Kidney epithelial cell (primary cell): ENCODE measurements at places on chromosomes 3 and 15.

DNA sequence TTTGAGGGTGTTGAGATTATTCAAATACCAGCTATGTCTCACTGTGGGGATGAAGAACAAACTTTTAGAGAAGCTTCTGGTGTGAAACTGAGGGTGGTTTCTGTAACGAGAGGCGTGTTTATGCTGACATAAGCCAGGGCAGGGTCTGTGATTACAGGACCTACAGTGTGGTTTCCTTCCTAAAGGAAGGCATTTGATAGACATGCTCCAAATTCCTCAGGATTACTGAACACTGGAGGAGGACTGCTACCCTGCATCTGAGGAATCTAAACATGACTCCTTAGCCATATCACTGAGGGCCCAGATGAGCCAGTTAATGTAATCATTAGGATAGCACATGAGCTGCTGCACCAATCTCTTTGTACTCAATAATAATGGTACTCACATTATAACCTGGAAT lies 328.4 kb upstream of the UMPS start:
- peak; percentile 81 for DNase-seq

DNA sequence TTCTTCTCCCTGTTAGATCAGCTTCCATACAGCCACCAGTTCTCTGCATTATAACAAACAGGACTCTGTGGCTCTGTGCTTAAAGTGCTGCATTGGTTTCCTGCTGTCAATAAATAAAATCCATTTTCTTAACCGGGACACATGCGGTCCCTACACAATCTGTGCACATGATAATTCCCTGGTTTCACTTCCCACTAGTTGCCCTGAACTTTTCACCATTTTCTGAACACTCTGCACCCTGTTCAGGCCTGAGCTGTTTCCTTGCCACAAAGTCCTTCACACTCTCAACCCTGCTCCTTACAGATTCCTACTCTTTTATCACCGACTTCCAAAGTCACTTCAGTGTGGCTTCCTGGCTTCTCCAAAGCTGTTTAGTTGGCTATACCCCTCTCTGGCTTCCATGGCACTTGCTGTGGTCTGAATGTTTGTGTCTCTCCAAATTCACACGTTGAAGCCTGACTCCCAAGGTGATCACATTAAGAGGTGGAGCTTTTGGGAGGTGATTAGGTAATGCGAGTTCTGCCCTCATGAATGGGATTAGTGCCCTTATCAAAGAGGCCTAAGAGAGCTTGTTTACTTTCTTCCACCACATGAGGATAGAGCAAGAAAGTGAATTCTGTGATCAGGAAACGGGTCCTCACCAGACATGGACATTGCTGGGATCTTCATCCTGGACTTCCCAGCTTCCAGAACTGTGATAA lies 233.4 kb downstream of the CHST2 start:
- no peak for DNase-seq

GRCh38 chr3:12984023-12984823 lies 89.0 kb downstream of the IQSEC1 start:
- DNase-seq: no peak

- DNase-seq: no peak
Observed at GRCh38 chr3:180617049-180617448, 15.1 kb downstream of the TTC14 start.

DNA sequence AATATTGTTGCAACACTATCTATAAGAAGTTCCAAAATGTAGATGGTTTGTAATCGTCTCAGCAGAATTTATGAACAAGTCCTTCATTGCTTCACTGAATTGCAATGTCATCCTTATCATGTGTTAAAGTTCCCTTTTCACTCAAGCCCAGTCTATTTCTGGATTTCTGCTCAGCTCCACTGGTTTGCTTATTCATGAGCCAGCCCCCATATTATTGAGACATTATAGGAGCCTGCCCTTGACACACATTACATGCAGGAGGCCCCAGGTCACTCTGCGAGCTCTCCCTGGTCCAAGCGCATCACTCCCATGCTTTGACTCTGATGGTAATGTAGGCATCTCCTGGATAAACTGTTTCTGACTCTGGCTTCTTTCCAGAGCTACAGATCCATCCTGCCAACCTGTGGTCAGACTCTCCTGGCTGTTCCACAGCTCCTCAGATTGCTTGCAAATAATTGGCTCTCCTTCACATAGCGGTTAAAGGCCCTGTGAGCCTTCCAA lies 56.9 kb downstream of the ABTB1 start:
- DNase-seq: no peak

DNA sequence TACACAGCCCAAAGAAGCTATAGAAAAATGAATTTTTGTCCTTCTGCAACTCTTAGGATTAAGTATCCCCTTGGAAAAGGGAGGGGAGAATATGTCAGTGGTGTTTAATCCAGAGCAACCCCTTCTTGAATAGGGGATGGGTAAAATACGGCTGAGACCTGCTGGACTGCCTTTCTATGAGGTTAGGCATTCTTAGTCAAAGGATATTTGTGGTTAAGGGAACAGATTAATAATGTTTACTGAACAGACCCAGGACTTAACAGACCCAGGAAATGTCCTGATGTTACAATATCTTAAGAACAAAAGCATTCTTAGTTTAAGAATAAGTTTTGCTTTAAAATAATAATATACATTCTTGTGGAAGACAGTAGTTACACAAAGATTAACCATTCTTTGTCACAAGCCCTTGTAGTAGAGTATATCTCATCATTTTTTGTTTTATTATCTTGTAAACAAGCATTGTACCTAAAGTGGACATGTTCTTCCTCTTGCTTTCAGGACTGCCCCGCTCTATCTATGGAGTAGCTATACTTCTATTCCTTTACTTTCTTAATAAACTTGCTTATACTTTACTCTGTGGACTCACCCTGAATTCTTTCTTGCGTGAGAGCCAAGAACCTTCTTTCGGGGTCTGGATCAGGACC lies 43.8 kb upstream of the B3GALNT1 start:
- no peak for DNase-seq

DNA sequence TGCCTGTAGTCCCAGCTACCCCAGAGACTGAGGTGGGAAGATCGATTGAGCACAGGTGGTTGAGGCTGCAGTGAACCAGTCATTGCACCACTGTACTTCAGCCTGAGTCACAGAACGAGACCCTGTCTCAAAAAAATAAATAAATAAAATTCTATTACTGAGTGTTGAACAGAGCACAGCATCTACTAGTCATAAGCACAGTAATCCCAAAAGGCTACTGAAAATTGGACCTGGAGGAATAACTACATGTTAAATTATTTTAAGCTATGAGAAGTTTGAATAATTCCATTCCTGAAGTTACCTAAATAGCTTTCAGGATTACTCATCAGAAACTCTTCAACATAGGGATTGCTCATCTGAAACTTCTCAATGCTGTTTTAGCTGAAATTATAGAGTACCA lies 43.4 kb downstream of the ARMC8 start:
- no peak for DNase-seq

DNA sequence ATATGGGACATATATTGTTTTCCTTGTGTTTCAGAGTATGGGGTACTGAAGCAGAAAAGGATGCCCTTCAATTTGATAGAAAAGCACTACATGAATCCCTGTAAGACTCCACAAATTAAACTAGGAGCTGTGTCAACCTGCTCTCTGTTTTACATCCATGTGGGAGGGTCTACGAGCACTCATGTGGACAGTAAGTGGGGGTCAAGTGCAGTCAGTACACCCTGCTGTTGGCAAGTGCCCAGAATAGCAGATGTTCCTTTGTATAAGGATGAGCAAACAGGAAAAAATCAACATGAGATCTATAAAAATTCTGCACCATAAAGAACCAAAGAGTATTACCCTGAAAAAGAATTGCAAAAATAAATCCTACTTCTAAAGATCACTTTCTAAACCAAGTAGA lies 659.9 kb downstream of the SI start:
- DNase-seq: no peak

GRCh38 chr15:82081914-82082762 lies 36.3 kb upstream of the MEX3B start:
- DNase-seq: peak; percentile 54

GRCh38 chr3:105427332-105427731 lies 60.6 kb downstream of the ALCAM start:
- DNase-seq: no peak

- DNase-seq: no peak
Observed at GRCh38 chr3:97232393-97233034, 418.1 kb downstream of the EPHA6 start.

DNA sequence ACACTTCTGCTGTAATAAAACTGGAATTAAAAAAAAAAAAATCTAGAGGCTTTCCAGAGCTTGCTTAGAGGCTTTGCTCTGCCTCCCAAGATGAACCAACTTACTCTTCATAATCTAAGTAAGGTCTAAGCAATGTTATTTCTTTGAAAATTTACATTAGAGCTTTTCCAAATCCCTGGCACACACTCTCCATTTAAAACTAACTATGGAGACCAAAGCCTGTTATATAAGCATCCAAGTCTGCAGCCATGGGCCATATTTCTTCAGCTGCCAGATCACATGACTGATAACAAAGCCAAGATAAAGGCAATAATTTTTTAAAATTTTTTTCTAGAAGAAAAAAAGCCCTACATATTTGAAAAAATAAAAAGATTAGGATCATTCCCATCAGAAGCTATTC lies 55.0 kb upstream of the ARHGEF3 start:
- no peak for DNase-seq

DNA sequence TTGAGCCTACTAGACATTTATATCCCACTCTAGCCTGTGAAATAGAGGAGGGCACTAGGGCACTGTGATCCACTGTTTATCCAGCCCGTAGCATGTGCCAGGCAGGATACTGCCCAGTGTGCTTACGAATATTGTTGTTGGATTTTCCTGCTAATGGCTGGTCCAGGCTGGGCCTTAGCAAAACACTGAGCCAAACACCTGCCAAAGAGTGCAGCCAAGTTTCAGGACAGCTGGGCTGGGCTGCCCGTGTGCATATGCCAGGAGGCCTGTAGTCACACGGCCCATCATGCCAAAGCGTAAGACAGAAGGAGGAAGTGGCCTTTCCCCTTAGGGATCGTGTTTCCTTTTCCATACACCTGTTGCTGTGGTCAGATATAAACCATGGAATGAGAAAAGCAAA lies 54.5 kb upstream of the ABHD10 start:
- DNase-seq: no peak
